ENCODE measurements at places on chromosomes 7 and 10.

GRCh38 chr7:94949532-94949931 is 42.1 kb downstream of the PPP1R9A start:
- DNase-seq, result no peak

- no peak for DNase-seq
Measured at GRCh38 chr7:25852211-25852938, 299.6 kb upstream of the NFE2L3 start.

DNA sequence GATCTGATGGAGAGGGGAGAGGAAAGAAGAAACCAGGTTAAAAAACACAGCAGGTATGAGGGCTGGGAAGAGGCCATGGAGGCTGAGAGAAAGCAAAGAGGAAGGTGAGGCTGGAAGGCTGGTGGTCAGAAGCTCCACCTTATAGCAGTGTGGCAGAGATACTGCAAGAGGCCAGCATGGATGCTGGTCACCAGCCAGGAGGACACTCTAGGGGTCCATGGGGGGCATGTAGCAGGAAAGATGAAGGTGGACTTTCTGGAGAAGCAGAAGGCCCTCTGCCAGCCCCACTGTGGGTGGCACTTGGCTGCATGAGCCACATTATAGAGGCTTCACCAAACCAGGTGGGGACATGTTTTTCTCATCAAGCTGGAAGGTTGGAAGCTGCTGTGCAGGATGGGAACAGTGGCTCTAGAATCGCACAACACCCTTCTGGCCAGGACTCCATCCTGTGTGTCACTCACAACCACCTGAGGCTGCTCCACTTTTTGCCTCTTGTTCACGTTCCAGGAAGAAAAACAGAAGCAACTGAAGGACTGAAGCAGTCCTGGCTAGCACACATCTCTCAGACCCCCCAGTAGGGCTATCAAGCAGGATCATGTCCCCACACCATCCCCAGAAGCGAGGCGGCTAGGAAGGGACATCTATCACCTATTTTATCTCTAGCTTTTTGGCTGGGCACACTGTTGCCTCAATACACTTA is 587.5 kb upstream of the MGMT start:
- no peak for DNase-seq

- DNase-seq, result no peak
Measured at GRCh38 chr7:82319674-82320118, 123.9 kb downstream of the CACNA2D1 start.

GRCh38 chr10:79123547-79123963 is 54.8 kb downstream of the ZMIZ1 start:
- no peak for DNase-seq
